ENCODE measurements at places on chromosomes 2 and 18.
A peak's percentile ranks its signal among the peaks of the same experiment; 100 is the strongest.

DNA sequence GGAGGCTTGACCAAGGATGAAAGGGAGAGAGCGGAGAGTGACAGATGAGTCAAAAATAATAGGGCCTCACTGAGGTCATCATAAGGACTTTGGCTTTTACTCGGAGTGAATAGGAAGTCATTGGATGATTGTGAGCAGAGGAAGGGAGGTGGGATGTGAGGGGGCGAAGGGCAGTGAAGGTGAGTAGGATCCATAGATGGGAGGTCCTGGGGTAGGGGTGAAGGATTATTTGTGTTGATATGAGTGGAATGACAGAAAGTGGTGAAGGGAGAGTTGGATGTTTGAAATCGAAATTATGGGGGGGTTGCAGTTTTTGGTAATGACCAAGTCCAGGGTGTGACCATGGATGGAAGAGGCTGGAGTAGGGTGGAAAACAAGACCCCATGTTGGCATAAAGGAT is 14.0 kb downstream of the PNO1 start:
- DNase-seq = no peak

GRCh38 chr2:98556344-98557033 is 51.8 kb downstream of the COA5 start:
- peak; percentile 60 for DNase-seq

- no peak for DNase-seq
Measured at GRCh38 chr18:12637901-12638643, 19.8 kb downstream of the SPIRE1 start.

DNA sequence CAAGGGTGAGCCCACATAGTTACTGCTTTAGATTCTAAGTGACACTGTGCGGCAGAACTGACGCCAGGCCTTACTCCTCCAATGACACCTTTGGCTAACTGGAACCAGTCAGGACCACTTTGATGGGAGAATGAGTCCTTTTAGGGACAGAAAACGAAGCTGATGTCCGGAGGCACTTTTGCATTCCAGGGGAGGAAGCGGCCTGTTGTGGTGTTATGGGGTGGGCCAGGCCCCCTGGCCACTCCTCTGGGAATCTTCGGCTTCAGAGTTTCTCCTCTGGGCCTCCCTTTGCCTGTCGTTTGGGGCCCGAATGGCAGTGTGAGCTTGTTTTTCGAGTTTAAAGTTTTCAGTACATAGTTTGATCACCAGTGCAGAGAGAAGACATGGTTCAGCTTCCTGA is 65.9 kb downstream of the MBP start:
- DNase-seq = no peak

GRCh38 chr2:239440511-239440959 is 39.7 kb upstream of the HDAC4 start:
- no peak for DNase-seq

- no peak for DNase-seq
Measured at GRCh38 chr2:68452158-68452900, 14.8 kb downstream of the FBXO48 start.

GRCh38 chr18:13823707-13824395 is at the start of gene MC5R:
Gene MC5R (plus strand): TSS chr18:13824149. CDS start chr18:13825766, 1,617 bp downstream.
- DNase-seq = peak; percentile 88

- DNase-seq = no peak
Measured at GRCh38 chr2:23753291-23754010, 173.5 kb downstream of the ATAD2B start.

- no peak for DNase-seq
Measured at GRCh38 chr2:172038604-172039003, 38.9 kb downstream of the METAP1D start.

GRCh38 chr2:26001743-26002351 is 19.6 kb upstream of the KIF3C start:
- DNase-seq = no peak

DNA sequence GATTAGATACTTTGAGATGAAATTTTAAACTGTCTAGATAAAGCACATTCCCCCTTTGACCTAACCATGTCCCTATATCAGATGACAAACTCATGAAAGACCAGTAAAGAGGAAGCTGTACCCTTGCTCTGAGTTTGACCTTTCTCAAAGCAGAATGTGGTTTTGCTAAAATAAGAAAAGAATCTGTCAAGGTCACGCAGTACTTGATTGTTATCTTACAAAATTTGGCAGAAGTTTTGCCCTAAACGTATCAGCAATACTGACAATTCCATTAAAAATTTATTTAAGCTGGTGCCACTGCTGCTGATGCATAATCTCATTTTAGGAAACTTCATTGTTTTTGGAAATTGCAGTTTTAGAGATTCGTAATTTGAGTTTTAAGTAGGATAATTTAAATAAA is 31.2 kb upstream of the GALM start:
- DNase-seq = peak; percentile 55

GRCh38 chr2:230886671-230887071 is 21.9 kb downstream of the ITM2C start:
- no peak for DNase-seq

DNA sequence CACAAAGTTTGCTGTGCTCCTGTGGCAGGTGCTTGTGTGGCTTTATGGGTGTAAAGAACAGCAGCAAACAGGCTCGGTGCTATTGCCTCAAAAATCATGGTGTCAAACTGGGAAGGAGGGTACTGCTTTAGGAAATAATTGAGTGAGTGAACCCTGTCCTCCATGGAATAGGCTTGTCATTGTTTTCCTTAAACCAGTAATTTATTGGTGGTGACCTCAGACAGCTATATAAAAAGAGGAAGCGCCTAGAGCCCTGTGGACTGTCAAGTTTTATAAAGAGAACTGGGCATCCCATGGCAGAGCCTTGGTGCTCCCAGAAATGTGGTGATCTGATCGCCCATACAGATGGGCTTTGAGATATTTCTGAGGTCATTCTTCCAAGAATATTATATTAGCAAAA is 4.7 kb upstream of the CXCR4 start:
- DNase-seq = no peak

GRCh38 chr2:175523001-175523400 is 341.5 kb upstream of the ATP5MC3 start:
- no peak for DNase-seq

DNA sequence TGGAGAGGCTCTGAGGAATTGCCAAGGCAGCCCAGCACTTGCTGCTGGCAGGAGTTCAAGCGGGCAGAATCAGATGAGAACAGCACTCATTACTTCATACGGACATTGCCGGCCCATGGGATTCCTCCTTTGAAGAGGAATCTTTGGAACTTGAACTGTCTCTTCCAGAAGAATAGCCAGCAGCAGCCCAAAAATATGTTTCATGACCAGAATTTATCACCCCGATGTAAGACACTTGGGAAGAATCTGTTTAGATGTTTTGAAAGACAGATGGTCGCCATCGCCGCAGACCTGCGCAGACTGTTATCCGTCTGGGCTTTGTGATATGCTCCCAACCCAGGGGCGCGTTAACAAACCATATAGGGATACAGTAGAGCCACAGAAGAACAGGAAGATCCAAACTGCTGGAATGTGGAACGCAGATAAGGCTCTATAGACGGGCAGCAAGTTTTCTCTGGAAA is 3.7 kb upstream of the ADI1 start:
- no peak for DNase-seq

DNA sequence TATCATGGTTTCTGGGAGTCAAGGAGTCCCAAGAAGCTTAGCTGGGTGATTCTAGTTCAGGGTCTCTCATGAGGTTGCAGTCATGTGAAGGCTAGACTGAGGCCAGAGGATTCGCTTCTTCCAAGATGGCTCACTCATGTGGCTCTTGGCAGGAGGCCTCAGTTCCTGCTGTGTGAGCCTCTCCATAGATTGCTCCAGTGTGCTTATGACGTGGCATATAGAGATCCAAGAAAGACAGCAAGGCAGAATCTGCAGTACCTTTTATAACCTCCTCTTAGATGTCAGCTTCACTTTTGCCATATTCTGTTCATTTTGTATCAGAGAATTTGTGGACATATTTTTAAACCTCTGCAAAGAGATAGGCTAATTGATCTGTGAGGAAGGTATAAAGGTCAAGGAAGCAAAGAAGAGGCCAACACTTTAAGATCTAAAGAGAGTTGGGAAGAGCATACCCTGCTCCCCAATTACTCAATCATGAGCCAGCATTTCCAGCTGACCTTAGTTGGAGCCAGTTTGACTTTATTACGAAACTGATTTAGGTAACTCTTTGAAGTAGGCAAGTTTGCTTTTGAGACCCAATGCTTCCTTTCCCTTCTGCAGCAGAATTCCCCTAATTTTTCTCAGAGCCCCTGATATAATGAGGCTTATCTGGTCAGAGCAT is 134.7 kb downstream of the EML6 start:
- DNase-seq = no peak

GRCh38 chr2:38504169-38504568 is 98.6 kb downstream of the HNRNPLL start:
- DNase-seq = no peak

GRCh38 chr2:71898851-71899681 is 248.6 kb downstream of the CYP26B1 start:
- no peak for DNase-seq

DNA sequence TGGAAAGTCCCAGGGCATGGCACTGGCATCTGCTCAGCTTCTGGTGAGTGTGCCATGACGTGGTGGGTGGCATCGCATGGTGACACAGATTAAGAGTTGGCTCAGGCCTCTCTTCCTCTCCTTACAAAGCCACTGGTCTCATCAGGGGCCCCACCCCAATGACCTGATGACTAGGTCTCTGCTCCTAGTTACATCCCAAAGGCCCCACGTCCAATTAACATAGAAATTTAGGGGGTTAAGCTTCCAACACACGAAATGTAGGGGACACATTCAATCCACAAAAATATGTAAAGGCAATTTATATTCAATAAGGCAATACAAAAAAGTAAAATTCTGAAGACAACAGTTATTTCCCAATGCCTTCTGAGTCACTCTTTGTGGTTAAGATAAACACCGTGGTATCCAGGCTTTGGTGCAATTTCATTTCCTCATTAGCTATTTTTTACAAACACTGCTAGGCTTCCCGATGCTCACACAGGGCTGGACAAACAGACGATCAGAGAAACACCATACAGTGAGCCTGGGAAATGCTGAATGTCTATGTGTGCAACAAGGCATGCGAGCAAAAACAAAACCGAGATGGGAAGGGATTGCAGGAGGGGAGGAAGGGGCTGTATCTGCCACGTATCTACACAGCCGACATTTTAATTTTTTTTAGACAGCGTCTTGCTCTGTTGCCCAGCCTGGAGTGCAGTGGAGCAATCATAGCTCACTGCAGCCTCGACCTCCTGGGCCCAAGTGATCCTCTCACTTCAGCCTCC is 67.2 kb downstream of the MBP start:
- DNase-seq = no peak

GRCh38 chr2:224133387-224133786 is 94.3 kb upstream of the SERPINE2 start:
- DNase-seq = no peak

- DNase-seq = no peak
Measured at GRCh38 chr2:43763091-43763490, 10.7 kb upstream of the DYNC2LI1 start.

DNA sequence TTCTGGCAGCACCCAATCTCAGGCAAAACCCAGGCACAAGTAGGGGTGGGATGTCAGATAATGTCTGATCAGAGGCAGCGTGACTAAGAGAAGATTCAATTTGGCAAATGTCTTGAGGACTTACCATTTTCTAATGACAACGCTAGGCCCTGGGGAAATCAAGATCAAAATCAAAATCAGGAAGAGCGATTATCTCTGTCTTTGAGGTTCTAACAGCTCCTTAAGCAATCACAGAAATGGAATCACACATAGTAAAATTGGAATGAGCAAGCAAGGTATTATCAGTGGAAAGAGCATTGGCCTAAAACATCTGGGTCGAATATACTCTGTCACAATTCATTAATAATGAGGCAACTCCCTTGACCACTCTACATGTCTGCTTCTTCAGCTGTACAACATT is 8.6 kb upstream of the SERPINB2 start:
- DNase-seq = no peak

GRCh38 chr2:117760916-117761315 is 53.6 kb upstream of the DDX18 start:
- DNase-seq = no peak

- no peak for DNase-seq
Measured at GRCh38 chr2:39210846-39211245, 32.9 kb downstream of the CDKL4 start.

- DNase-seq = no peak
Measured at GRCh38 chr2:31420936-31421335, 6.4 kb upstream of the XDH start.

GRCh38 chr2:42568401-42569115 is at the start of gene MTA3:
Gene MTA3 (plus strand): TSS chr2:42568632. CDS start chr2:42568746, 114 bp downstream.
- no peak for DNase-seq

GRCh38 chr2:100998235-100998573 is 3.9 kb upstream of the RPL31 start:
- DNase-seq = no peak

GRCh38 chr18:62939926-62940325 is 224.6 kb downstream of the PHLPP1 start:
- no peak for DNase-seq

GRCh38 chr2:96859099-96859649 is 1.4 kb upstream of the ANKRD39 start:
- DNase-seq = no peak

GRCh38 chr2:11329776-11330175 is 14.7 kb downstream of the ROCK2 start:
- no peak for DNase-seq

GRCh38 chr2:85994421-85994777 is 105.6 kb upstream of the ST3GAL5 start:
- DNase-seq = no peak

- DNase-seq = no peak
Measured at GRCh38 chr2:240449764-240450531, 14.5 kb downstream of the GPC1 start.

DNA sequence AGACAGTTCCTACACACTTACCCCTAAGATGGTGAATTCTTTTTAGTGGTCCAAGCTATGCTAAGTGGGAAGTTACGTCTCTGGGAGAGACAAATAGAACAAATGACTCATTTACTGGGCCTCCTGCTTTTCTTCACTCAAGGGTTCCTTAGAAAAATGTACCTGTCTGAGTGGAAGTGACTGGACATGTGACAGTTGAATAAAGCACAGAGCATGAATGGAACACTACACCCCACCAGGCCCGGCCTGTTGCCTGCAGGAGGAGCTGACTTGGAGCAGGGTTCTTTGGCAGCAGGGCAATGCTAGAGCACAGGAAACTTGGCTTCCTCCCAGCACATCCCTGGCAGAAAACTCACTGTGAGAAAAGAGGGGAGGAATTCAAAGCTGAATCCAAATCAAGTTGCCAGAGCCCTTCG is 451.0 kb upstream of the SETBP1 start:
- DNase-seq = no peak

GRCh38 chr18:63457977-63458376 is 18.8 kb upstream of the SERPINB5 start:
- no peak for DNase-seq

GRCh38 chr2:118969734-118970395 is 27.9 kb downstream of the MARCO start:
- DNase-seq = no peak

GRCh38 chr2:64613276-64613675 is 40.4 kb downstream of the SERTAD2 start:
- DNase-seq = no peak

GRCh38 chr2:190996947-190997346 is 17.0 kb downstream of the STAT1 start:
- DNase-seq = no peak

DNA sequence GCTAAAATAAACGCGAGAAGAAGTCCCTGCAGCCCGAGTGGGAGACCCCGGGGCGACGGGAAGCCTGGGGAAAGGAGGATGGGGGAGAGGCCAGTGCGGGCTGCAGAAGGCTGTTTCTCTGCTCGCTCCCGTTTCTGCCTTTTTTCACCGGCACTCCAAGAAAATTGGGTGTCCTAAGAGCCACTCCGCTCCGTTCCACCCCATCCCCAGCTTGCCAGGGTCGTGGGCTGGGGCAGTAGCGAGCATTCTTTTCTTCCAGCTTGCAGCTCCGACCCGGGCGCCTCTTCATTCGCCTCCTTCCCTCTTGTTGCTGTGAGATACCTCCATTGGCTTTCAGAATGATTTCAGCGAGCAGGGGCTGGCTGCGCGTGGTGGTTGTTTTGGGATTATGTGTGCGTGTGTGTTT is 1.1 kb downstream of the HOXD3 start:
- DNase-seq = no peak
